ENCODE measurements at places on chromosomes 6 and 20.

DNA sequence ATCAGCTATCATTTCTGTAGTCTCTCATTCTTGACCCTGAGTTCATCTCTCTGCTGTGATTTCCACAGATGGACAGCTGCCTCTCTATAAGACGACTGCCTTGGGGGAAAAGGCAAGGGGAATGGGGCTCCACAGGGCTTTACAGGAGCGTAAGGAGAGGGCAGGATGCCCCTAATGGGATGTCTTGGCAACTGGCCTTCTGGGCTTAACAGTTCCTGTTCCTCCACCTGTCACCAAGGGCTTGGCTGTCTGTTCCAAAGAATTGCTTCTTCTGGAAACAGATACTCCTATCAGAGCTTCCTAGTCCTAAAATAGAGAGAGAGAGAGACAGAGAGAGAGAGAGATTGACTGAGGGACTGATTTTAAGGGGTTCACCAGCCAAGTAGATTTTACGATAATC, 181.9 kb downstream of the TMEM200A start:
- no peak overlapping the region for H3K27ac ChIP-seq
- H3K4me3 ChIP-seq, result no peak overlapping the region
- no peaks in the 10 kb centered on the region for H3K27me3 ChIP-seq
- H3K36me3 ChIP-seq, result no peaks in the 10 kb centered on the region
- DNase-seq, result no peak

GRCh38 chr20:25461786-25462545, 54.5 kb downstream of the GINS1 start:
- H3K36me3 ChIP-seq, result peaks cover 32% of the 10 kb centered on the region
- H3K27me3 ChIP-seq, result no peaks in the 10 kb centered on the region
- no peak overlapping the region for H3K4me3 ChIP-seq
- H3K4me1 ChIP-seq, result no peaks in the 10 kb centered on the region
- DNase-seq, result no peak
- peak overlapping the region; percentile 64 for H3K27ac ChIP-seq

DNA sequence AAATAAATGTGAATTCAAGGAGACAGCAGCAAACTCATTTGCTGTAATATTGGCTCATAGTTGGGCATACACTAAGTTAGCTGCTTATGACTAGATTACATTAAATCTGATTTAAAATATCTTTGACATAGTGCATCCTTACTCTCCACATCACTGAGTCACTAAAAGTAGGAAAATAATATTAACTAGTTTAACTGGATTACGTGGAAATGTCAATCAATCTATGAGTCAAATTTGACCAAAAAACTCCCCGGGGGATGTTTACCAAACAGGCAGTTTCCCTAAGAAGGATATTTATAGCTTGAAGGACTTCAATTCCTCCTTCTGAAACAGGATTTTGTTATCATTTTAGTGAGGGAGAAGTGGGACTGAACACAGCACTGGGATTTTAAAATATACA, 366.5 kb downstream of the ESR1 start:
- H3K36me3 ChIP-seq, result peaks cover 8% of the 10 kb centered on the region
- DNase-seq, result no peak
- no peak overlapping the region for H3K27ac ChIP-seq

DNA sequence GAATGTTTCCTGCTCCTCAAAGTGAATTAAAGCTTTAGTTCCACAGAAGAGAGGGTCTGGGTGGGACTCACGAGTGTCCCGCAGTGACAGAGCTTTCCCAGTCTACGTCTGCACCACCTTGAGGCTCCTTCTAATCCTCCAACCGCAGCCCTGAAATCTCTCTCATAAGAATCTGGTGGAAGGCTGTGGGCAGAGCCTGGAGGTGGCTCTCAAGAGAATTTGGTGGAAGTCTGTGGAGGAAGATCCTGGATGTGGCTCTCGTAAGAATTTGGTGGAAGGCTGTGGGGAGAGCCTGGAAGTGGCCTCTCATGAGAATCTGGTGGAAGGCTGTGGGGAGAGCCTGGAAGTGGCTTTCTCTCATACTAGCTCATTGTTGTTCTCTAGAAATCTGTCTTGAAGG, 13.8 kb upstream of the DUSP22 start:
- no peaks in the 10 kb centered on the region for H3K4me1 ChIP-seq
- H3K27me3 ChIP-seq, result peaks cover 6% of the 10 kb centered on the region
- H3K4me3 ChIP-seq, result no peak overlapping the region

- no peaks in the 10 kb centered on the region for H3K36me3 ChIP-seq
- no peak overlapping the region for H3K4me3 ChIP-seq
Measured at GRCh38 chr20:50488236-50488806, 21.9 kb upstream of the PTPN1 start.

- H3K27me3 ChIP-seq, result no peaks in the 10 kb centered on the region
- peaks cover 16% of the 10 kb centered on the region for H3K4me1 ChIP-seq
- H3K36me3 ChIP-seq, result peaks cover 11% of the 10 kb centered on the region
- peak; percentile 52 for DNase-seq
Measured at GRCh38 chr6:43181942-43182860, at the start of gene CUL9. CUL9 (plus strand) TSS chr6:43182196; CDS start chr6:43184311, 2,115 bp downstream.

- H3K27me3 ChIP-seq, result no peaks in the 10 kb centered on the region
- H3K4me1 ChIP-seq, result no peaks in the 10 kb centered on the region
- H3K36me3 ChIP-seq, result peaks cover 7% of the 10 kb centered on the region
- no peak for DNase-seq
- no peak overlapping the region for H3K27ac ChIP-seq
Measured at GRCh38 chr20:3222635-3223600, 13.6 kb downstream of the ITPA start.

GRCh38 chr20:44720621-44720996, 5.4 kb downstream of the CCN5 start:
- H3K4me1 ChIP-seq, result no peaks in the 10 kb centered on the region
- DNase-seq, result no peak
- no peak overlapping the region for H3K27ac ChIP-seq
- H3K4me3 ChIP-seq, result no peak overlapping the region
- peaks cover 3% of the 10 kb centered on the region for H3K27me3 ChIP-seq
- H3K36me3 ChIP-seq, result no peaks in the 10 kb centered on the region

GRCh38 chr6:65098349-65098748, 608.7 kb downstream of the EYS start:
- H3K4me1 ChIP-seq, result no peaks in the 10 kb centered on the region
- no peaks in the 10 kb centered on the region for H3K36me3 ChIP-seq
- H3K27ac ChIP-seq, result no peak overlapping the region

Data from progenitor cell of endocrine pancreas (in vitro differentiated cells).